ENCODE measurements at places on chromosomes 6 and 20.
A peak's percentile ranks its signal among the peaks of the same experiment; 100 is the strongest.

DNA sequence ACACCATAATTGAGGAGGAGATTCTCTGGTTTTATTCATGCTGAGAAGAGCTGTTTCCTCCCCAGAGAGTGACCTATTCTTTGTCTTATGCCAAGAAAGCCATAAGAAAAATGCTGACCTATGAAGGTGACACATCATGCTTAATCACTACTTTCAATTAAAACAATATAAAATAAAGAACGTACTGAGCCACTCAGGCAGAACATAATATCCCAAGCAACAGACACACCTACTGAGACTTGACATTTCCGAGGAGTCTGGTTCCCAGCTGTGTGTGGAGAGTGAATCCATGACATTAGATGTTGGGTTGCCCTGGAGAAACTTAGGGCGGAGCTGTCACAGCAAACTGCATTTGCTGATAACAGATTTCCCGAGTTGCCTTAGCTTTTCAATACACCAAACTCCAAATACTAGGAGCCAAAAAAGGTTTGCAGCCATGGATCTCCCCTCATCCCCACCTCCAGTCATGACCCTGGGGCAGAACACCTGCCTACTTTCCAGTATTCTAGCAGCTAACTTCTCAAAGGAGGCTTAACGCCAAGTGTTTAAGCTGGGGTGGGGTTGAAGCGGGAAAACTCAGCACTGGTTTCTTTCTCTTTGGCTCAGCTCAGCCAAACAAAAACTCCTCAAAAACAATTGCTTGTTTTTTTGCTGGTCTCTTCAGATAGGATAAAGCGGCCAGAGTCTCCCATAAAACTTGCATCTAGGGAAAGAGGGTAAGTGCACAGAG is 92.2 kb downstream of the BACH2 start:
- DNase-seq = no peak

GRCh38 chr20:57481281-57481711 is 43.6 kb downstream of the CTCFL start:
- no peak for DNase-seq

- no peak for DNase-seq
Observed at GRCh38 chr20:46870041-46870440, 24.6 kb upstream of the EYA2 start.

DNA sequence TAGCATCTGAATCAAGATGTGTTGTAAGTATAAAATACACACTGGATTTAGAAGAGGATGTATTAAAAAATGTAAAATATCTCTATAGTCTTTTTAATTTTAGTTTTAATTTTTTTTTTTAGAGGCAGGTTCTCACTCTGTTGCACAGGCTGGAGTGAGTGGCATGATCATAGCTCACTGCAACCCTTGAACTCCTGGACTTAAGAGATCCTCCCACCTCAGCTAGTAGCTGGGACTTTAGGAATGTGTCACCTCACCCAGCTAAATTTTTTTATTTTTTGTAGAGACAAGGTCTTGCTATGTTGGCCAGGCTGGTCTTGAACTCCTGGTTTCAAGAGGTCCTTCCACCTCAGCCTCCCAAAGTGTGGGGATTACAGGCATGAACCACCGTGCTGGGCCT is 46.7 kb upstream of the EPB41L1 start:
- no peak for DNase-seq

DNA sequence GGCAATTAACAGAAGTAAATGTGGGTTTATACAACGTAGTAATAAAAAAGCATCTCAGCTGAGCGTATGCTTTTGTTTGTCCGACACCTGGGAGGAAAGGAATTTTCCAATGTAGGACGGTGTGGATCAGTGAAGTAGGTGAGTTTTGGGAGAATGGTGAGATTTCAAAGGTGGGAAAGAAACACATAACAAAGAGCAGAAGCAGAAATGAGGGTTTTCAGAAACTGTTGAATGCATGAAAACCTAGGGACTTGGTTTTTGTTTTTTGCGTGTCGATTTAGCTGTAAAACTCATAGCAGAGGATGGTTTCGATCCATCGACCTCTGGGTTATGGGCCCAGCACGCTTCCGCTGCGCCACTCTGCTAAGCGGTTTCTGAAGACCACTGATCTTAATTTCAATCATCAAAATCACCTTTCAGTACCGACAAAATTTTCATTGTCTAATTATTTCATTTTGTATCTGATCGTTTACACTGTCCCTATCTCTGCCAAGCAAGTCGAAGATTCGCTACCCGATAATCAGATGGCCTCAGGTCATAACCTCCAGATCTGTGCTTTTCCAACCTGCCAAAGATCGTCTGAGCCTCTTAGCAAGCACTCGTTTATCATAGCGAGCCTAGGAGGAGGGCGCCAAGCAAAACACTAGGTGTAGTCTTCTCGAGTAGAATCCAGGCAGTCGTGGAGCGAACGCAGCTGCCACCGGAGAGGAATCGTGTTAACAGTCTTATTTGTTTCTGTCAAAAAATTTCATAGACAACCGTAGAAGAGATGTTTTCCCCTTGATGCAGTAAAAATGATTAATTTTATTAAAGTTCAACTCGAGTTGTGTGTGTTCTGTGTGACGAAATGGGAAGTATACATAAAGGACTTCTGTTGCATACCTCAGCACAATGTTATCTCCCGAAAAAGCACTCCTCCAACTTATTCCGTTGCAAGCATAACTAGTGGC is 20.9 kb upstream of the POM121L2 start:
- DNase-seq = peak; percentile 73

- no peak for DNase-seq
Observed at GRCh38 chr6:149898966-149899365, 1.1 kb upstream of the RAET1E start.
